Hematopoietic multipotent progenitor cell treated with erythropoietin and hydrocortisone succinate and interleukin-3 and kit ligand, for 17 days (in vitro differentiated cells): ENCODE measurements at places on chromosomes 7 and 10.
A peak's percentile ranks its signal among the peaks of the same experiment; 100 is the strongest.

GRCh38 chr10:14478201-14478600, 147.5 kb upstream of the FRMD4A start:
- no peak for DNase-seq

GRCh38 chr10:77834943-77835668, 91.4 kb downstream of the DLG5 start:
- DNase-seq, result no peak

DNA sequence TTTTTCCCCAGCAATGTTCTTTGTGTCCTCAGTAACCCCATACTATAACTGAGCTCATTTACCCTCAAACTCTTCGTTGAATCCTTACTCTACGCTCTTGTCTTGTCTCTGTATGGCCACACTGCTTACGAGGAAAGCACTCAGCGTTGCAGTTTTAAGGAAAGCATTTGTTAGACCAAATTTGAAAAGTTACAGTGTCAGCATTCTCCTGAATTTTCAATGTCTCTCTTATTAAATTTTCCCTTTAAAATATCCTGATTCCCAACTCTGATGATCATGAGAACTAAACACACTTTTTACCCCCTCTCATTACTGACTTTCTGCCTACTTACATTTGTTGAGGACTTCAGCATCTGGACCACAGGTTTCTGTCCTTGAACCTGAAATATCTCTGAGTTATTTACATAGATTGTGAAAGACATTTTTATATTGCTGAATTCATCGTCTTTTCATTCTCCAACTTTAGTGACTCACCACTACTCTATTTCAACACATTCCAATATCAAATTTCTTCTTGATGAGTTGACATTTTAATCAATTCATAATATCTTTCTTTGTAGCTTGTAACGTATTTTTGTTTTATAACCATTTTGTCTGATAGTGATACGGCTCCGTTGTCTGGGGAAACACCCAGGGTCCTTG, 19.8 kb upstream of the VWDE start:
- DNase-seq, result no peak

DNA sequence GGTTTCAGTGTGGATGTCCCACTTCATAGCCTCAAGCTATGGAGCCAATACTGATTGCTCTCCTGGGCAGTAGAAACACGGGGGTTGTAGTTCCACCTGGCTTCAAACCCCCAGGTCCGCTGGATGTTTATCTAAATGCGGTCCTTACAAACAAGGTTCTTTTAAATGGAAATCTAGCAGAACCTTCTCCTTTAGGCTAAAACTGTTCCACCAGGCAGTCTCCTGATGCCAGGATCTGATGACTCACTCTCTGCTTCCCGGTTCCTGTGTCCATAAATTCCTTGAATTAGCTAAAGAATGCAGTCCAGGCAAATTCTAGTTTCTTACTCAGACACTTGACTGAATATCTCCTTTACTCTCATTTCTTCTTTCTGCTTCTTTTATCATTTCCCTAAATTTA, 108.4 kb upstream of the FAM3C start:
- DNase-seq, result no peak

- DNase-seq, result no peak
Observed at GRCh38 chr7:108002726-108003598, at the start of gene LAMB1. LAMB1 (minus strand) TSS chr7:108003161; CDS start chr7:108002885, 276 bp downstream.

DNA sequence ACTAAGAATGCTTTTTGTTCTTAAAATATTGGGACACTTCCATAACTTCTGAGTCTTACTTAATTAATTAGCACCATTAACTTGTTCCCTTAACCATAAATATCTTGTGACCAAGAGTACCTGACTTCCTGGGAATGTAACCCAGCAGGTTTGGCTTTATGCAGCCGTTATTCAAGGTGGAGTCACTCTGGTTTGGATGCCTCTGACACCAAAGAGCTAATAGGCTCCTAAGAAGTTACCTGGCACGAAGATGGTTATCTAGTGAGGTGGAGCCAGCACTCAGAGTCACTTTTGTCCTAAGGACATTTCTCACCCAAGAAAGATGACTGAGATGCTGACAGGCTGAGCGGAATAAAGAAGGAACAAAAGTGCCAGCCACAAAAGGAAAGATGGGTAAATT, 172.3 kb downstream of the C1GALT1 start:
- no peak for DNase-seq

- DNase-seq, result no peak
Observed at GRCh38 chr10:62025134-62025794, 123.8 kb downstream of the ARID5B start.

DNA sequence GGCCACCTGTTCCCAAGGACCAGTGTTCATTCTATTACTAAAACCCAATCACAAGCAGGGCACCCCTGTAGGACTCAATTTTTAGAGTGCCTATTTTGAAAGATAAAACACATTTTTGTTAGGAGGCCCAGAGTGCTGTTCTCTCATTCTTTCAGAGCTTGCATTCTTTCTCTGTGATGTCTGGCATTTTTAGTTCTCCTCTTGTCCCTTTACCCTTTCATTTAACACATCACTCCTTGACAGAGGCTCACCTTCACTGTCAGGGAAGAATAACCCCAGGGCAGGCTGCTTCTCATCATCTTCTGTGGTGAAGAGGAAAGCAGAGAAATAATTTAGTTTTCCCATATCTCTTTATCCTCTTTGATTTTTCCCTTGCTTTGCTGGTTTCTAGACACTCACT, 73.9 kb downstream of the CHRM2 start:
- DNase-seq, result no peak

GRCh38 chr10:95542761-95543160, 18.4 kb downstream of the SORBS1 start:
- DNase-seq, result no peak

GRCh38 chr10:92740762-92741161, 51.0 kb downstream of the HHEX start:
- no peak for DNase-seq

DNA sequence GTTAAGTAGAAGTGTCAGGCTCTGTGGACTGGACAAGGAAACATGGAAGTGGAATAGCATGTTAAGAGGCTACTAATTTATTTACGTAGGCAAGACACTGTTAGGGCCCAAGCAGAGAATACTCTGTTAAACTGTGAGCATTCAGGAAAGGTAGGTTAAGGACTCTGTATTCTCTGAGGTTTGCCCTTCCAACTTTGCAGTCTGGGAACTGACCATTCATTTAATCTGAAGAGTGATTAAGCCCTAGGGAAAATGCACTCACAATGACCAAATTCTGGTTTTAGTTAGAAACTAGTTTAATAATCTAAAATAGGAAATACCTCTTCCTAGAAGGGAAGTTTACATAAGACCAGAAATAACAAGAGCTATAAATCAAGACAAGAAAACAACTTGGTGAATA, 266.6 kb downstream of the SUGCT start:
- no peak for DNase-seq

DNA sequence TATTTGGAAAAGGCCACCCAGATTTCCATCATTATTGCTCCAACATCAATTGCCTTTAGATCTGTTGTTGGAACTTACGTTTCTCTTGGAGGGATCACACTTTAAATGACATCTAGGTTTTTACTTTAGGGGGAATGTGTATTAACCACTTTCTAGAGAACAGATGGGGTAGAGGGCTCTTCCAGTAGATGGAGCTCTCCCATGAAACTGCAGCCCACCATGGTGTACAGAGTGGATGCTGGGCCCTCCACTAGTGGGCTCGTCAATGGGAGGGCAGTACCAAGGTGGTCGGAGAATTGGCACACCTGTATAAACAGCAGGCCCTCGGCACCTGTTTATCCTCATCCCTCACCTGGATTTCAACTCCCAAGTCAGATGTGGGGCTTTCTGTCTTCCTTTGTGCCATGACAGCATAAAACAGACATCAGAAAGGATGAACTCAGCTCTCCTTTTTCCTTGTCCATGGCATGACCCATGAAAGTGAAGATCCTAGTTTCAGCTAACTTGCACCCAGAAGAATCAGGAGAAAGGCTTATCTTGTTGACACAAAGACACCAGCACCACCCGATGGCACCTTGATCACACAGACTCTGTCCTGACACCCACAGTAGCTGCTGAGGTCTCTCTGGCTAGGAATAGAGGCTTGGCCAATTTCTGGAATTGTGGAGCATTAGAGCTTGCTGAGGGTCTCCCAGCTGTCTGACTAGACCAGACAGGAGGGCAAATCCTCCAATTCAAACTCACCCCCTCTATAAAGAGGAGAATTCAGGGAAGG, 150.5 kb downstream of the CYP26A1 start:
- DNase-seq, result no peak

GRCh38 chr10:102675666-102676533, 31.6 kb downstream of the TRIM8 start:
- no peak for DNase-seq

- no peak for DNase-seq
Observed at GRCh38 chr10:113524120-113524519, 28.7 kb upstream of the HABP2 start.

DNA sequence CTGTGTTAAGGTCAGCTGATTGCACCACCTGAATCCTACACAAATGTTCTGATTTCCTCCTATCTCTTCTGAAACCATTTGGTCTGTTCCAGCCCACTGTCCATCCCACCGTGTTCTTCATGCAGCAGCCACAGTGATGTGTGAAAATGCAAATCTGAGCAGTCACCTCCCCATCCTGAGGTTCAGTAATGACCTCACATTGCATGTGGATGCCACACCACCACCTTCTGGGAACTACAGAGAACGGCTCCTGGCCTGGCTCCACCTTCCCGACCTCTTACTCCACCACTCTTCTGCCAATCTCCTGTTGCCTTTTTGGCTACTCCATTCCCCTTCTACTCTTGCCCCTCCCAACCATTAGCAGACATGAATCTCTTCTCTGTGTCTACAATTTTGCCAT, 244.4 kb downstream of the TNS3 start:
- peak; percentile 42 for DNase-seq

DNA sequence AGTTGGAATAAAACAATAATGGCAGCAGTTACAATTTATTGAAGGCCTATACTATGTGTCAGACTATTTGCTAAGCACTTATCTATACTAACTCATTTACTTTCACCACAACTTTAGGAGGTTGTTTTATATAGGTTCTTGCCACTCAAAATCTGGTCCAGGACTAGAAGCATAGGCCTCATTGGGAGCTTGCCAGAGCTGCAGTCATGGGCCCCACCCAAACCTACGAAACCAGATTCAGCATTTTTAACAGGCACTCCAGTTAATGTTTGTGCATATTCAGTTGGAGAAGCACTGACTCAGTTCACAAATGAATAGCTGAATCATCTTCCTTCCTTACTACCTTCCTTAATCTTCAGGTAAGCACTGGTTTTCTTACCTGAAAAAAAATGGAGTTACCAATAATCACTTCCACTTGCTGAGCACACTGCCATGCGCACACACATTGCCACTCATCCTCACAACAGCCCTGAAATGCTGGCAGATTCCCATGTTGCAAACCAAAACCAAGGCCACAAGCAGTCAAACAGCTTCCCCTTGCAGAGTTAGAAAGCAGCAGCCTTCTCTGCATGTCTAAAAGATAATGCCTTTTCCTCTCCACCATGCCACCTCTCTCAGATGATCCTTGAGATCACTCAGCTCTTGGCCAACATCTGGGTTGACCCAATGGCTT, 122.4 kb downstream of the SLC16A9 start:
- no peak for DNase-seq
